ENCODE measurements at places on chromosomes 11 and 22. TPM values are rescaled to one million over a fixed set of nuclear protein-coding genes. Genes with fewer than 3 reads are reported as not detected.
A peak's percentile ranks its signal among the peaks of the same experiment; 100 is the strongest.

GRCh38 chr11:69242266-69242920 lies 51.6 kb upstream of the MYEOV start:
- DNase-seq, result no peak
- no peaks in the 10 kb centered on the region for H3K4me1 ChIP-seq
- H3K36me3 ChIP-seq, result no peaks in the 10 kb centered on the region
- H3K27ac ChIP-seq, result no peak overlapping the region
- no peak overlapping the region for H3K4me3 ChIP-seq

GRCh38 chr11:116830184-116830912 lies 641 bp downstream of the APOC3 start:
- no peak overlapping the region for H3K4me3 ChIP-seq
- no peak overlapping the region for H3K27ac ChIP-seq
- no peaks in the 10 kb centered on the region for H3K36me3 ChIP-seq
- no peak for DNase-seq
- H3K4me1 ChIP-seq, result peaks cover 8% of the 10 kb centered on the region

- H3K27ac ChIP-seq, result no peak overlapping the region
- peak; percentile 72 for DNase-seq
- no peaks in the 10 kb centered on the region for H3K4me1 ChIP-seq
- no peaks in the 10 kb centered on the region for H3K27me3 ChIP-seq
- H3K36me3 ChIP-seq, result no peaks in the 10 kb centered on the region
Observed at GRCh38 chr11:134663506-134664313, 251.7 kb upstream of the B3GAT1 start.

DNA sequence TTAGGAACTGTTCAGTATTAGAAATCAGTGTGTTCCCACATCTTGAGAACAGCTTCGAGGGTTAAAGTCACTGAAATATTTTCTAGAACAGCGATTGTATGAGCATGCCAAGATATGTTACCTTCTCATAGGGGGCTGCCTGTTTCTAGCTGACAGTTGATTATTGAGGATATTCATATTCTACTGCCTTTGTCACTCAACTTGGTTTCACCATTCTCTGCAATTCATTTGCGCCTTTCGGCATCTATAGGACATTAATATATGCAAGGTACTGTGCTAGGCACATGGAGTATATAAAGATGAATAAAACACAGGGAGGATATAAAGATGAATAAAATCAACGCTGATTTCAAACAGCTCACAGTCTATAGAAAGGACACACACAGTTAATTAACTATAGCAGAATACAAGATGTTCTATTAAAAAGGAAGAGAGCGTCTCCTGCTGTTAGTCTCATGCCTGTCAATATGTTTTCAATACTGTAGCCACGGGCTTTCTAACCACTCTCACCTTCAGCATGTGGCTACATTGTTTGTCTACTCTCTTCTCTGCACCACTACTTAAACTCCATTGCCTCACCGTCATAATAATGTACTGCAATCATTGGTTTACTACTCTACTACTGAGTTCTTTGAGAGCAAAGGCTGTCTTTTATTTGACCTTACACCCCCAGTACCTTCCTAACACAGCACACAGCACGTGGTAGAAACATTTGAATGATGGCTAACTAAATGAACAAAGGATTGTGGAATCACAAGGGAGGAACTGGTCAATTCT lies 81.9 kb downstream of the RAB30 start:
- H3K27me3 ChIP-seq, result no peaks in the 10 kb centered on the region
- H3K27ac ChIP-seq, result no peak overlapping the region
- peaks cover 23% of the 10 kb centered on the region for H3K4me1 ChIP-seq
- no peaks in the 10 kb centered on the region for H3K36me3 ChIP-seq

GRCh38 chr22:27682437-27682836 lies 119.1 kb downstream of the MN1 start:
- H3K4me3 ChIP-seq, result no peak overlapping the region
- H3K4me1 ChIP-seq, result peaks cover 22% of the 10 kb centered on the region
- H3K27me3 ChIP-seq, result no peaks in the 10 kb centered on the region
- no peak for DNase-seq
- no peak overlapping the region for H3K27ac ChIP-seq

DNA sequence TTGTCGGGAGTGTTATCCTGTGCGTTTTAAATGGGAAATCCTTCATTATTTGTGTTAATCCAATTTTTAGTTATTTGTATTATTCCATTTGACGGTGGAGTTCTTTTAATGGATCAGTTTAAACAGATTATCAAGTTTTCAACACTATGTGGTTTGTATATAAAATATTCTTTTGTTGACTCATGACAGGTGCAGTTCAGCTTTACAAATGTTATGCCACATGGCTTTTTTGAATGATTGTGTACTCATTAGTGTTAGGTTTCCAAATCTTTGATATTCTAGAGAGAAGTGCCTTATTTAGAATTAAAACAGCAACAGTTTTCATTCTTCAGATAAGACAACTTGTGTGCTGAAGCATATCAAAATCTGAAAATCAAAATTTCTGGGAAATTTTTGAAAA lies 2.4 kb downstream of the JAM3 start:
- H3K4me1 ChIP-seq, result peaks cover 45% of the 10 kb centered on the region
- H3K27ac ChIP-seq, result peak overlapping the region; percentile 55
- no peaks in the 10 kb centered on the region for H3K36me3 ChIP-seq
- no peak overlapping the region for H3K4me3 ChIP-seq
- H3K27me3 ChIP-seq, result no peaks in the 10 kb centered on the region

- DNase-seq, result no peak
- peaks cover 31% of the 10 kb centered on the region for H3K4me1 ChIP-seq
- no peak overlapping the region for H3K27ac ChIP-seq
- H3K4me3 ChIP-seq, result no peak overlapping the region
- H3K27me3 ChIP-seq, result no peaks in the 10 kb centered on the region
- H3K36me3 ChIP-seq, result no peaks in the 10 kb centered on the region
Observed at GRCh38 chr11:86617502-86617901, 54.9 kb downstream of the ME3 start.

GRCh38 chr22:44728761-44729324 lies 23.5 kb upstream of the ARHGAP8 start:
- H3K4me3 ChIP-seq, result peak overlapping the region; percentile 22
- DNase-seq, result no peak
- peaks cover 8% of the 10 kb centered on the region for H3K4me1 ChIP-seq
- H3K36me3 ChIP-seq, result no peaks in the 10 kb centered on the region

- H3K27ac ChIP-seq, result no peak overlapping the region
- H3K36me3 ChIP-seq, result peaks cover 13% of the 10 kb centered on the region
- H3K4me1 ChIP-seq, result peaks cover 8% of the 10 kb centered on the region
- no peaks in the 10 kb centered on the region for H3K27me3 ChIP-seq
Observed at GRCh38 chr22:46290843-46291785, 5.6 kb upstream of the GTSE1 start.

DNA sequence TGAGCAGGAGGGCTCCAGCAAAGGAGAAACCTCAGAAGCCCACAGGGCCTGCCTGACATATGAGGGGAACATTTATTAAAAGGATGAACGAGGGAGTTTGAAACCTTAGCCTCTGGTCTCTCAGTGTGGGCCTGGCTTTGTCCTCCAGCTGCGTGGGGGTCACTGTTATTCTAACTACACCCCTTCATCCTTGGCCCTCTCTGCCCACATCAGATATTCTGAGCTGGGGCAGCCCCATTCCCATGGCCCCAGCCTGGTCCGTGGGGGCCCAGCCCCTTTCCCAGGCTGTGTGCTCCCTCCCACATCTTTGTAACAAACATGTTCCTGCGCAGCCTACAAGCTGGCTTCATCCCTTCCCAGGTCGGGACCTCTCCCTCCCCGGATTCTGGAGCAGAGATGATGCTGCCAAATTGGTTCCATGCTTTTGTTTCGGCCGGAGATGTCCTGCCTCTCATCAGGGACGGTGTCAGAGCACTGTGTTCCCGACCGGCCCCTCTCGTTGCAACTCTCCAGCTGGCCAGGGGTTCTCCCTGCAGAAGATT lies 4.0 kb downstream of the FXYD6 start:
- peaks cover 16% of the 10 kb centered on the region for H3K27me3 ChIP-seq
- peaks cover 92% of the 10 kb centered on the region for H3K4me1 ChIP-seq
- no peak overlapping the region for H3K4me3 ChIP-seq
- peak overlapping the region; percentile 45 for H3K27ac ChIP-seq
- peak; percentile 91 for DNase-seq

The MS4A3 gene
- total RNA-seq, result not detected

The C11orf87 gene
- not detected for total RNA-seq

The NXPE4 gene
- total RNA-seq, result not detected

Data from esophagus muscularis mucosa (tissue), 4 donors.